ENCODE measurements at places on chromosomes 6 and 20. TPM values are rescaled to one million over a fixed set of nuclear protein-coding genes. Genes with fewer than 3 reads are reported as not detected.
A peak's percentile ranks its signal among the peaks of the same experiment; 100 is the strongest.

The OR2W1 gene
- not detected for total RNA-seq

DNA sequence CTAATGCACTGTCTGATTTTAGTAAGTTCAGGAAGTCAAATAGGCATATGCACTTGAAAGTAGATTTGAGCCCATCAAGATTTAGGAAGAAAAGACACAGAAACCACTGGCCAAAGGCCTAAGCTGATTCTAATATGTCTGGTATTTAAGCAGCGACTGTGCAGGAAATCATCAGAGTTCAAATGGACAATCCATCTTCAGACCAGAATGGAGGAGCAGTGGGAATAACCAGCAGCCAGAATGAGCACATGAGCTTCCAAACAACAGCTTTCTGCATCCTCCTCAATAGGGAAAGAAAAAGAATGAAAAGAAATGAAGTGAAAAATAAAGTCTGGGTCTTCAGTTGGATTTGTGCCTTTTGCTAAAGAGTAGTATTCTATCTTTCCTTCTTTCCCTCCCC, 50.6 kb downstream of the SOD2 start:
- DNase-seq: no peak

DNA sequence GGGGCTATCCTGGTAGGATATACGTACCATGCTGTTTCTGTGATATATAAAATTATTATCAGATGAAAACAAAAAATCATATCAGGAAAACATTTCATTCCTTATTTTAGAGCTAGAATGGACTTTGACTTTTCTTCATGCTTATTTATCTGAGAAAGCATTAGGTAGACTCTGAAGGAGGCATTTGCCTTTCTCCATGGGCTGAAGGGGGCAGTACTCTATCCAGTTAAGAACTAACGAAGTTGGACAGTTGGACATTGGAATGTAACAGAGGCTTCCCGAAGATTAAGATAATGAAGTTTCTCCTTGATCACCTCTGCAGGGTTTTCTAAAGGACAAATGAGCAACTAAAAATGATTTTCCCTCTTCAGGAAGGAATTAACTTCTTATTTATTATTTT, 233.9 kb downstream of the SAMD5 start:
- no peak for DNase-seq

GRCh38 chr20:38590676-38591473, 9.9 kb downstream of the ADIG start:
- peak; percentile 4 for DNase-seq

DNA sequence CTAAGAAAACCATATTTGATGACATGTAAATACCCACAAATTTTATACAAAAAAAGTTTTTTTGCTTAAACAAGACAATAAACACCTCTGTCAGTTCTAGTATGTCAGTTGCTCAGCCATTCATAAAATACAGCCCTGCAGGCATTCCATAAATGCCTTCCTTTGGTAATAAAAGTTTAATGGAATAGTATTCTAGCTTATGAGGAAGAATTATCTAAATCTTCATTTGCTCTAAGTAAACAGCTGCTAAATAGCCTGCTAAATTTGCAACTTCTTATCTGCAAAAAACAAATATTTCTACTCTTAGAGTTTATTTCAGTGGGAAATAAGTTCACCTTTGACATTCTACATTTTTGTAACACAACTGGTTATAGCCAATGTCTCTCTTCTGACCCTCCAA, 108.8 kb downstream of the SMLR1 start:
- no peak for DNase-seq

Measured in HFFc6 (cell line).